ENCODE measurements at places on chromosomes 2 and 18.

GRCh38 chr2:38474715-38475566, 97.9 kb upstream of the ATL2 start:
- DNase-seq, result no peak

- DNase-seq, result no peak
Measured at GRCh38 chr2:240127191-240127750, 8.8 kb downstream of the COPS9 start.

GRCh38 chr18:5295231-5295920, at the start of gene ZBTB14:
TSS of gene ZBTB14 (minus strand) at chr18:5295726. CDS start at chr18:5293246, 2,480 bp downstream.
- DNase-seq, result peak; percentile 51

DNA sequence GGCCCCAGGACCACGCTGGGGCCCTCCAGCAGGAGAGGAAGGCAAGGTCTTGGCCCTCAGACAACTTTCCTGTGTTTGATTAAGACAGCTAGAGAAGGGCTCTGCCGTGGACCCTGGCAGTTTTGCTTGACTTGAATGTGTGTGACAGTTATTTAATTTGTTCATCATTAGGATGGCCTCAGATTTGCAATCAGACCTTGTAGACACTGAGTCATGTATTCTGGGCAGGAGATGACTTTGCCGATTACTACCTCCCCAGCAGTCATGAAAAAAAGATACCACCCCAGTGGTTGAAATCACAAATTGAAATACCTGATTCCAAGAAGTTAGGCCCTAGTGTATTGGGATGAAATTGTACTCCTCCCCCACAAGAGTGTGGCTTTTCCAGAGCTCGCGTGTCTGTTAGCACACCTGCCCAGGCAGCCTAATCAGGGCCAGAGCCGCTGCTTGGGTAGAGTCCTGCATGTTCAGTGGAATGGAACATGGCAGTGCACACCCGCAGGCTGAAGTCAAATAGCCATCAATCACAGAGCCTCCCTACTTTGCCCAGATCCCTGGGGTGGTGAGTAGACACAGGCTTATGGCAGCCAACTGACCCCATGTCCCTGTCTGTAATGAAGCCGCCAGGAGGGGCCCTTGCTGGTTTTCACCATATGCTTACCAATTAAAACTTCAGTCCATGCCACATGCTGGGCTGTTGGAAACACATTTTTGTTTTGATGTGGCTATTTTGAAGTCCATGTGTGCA, 122.5 kb downstream of the TPGS2 start:
- no peak for DNase-seq

DNA sequence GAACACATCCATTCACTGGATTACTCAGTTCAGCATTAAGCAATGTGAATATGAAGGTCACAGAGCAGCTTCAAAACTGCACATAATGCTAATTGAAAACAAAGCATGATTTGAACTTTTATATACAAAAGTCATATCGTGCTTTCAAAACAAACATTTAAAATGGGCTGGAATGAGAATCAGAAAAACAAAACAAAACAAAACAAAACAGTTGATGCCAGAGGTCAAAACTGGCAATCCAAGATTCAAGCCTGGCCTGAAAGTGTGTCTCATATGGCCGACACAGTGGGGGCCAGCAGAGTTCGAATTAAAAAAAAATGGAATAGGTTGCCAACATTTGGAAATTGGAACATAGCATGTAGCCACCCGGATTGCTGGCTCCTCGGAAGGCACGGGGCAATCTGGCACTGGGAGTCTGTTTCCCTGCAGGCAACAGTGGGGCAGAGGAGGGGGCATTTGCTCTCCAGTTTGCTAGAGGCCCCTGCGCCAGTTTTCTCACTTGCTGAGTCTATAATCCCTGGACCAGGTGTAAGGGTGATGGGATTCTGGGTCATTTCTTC, 294.4 kb downstream of the ZNF521 start:
- DNase-seq, result no peak

DNA sequence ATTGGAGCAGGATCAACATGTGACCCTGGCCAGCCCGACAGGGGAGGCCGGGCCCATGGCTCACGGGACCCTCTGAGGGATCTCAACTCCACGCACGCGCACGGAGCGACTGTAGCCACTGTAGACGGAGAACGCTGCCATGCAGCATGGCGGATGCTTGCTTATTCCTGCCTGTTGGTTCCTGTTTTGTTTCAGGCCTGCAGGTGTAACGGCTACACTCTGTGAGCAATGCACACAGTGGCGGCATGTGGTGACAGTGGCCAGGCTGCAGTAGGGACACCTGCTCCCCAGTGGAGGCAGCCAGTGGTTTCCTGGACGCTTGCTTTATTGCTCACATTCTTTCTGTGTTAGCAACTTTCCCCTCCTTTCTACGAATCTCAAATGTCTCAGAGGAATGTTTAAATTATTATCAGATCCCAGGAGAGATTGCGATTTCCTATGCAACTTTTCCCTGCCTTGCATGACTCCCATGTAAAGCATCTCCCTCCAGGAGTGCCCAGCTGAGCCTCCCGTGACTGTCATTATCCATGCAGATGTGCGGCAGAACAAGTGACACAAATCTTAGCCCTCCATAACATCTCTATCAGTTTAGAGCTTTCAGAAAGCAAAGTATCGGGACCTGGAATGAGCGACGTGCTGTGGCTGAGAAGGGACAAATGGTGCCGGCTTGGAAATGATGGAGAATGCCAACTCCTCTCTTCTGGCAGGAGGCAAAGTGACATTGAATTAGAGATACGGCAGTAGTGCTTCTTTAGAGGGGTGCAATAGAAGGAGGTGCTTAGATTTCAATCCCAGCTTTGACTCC, 209.7 kb downstream of the ASB1 start:
- DNase-seq, result no peak

DNA sequence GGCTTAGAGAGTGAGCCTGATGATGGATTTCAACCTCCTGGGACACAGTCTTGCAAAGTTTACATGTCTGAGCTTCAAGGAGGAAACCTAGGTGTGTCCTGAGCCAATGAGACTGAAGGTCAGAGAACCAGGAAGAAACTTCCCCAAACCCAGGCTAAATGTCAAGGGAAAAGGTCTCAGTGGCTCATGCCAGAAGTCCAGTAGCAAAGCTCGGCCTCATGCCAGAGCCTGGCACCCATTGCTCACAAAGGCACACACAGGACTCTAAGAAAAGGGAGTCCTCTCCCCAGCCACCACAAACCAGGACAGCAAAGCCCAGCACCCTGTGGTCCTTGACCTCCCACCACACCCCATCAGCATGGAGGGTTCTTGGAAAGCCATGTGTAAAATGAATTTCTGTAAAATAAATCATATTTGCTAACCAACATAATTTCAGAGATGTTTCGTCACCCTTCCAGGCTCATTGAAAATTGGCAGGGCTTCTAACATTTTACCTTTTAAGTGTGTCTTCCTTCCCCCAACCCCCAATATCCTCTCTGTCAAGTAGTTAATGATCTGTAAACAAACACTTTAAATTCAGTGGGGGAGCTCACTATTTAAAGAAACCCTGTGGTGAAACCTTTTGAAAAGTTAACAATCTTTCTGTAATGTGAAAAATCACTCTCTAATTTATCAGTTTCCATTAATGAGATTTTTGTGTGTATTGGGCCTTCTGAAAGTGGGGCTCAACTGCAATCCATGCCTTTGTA, 77.1 kb downstream of the BCL11A start:
- DNase-seq, result no peak

- no peak for DNase-seq
Measured at GRCh38 chr2:39234754-39235153, 9.0 kb downstream of the CDKL4 start.

- DNase-seq, result no peak
Measured at GRCh38 chr2:238256111-238256510, 16.3 kb upstream of the HES6 start.

DNA sequence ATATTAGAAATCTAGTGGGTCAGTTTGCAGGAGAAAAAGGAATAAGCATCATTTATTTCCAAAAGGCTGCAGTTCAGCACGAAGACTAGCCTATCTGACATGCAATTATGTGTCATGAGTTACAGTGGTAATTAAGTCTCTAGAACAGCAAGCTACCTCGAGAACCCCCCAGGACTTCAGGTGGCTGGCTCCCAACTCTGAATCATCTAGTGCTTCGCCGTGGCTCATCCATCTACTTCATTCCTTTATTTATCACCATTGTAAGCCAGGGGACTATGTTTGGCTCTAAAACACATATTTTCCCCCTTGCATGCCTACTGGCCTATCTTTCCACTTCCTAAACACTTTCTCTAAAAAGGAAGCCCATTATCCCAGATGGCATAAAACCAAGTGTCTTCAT, 121.6 kb downstream of the TXNL1 start:
- no peak for DNase-seq

DNA sequence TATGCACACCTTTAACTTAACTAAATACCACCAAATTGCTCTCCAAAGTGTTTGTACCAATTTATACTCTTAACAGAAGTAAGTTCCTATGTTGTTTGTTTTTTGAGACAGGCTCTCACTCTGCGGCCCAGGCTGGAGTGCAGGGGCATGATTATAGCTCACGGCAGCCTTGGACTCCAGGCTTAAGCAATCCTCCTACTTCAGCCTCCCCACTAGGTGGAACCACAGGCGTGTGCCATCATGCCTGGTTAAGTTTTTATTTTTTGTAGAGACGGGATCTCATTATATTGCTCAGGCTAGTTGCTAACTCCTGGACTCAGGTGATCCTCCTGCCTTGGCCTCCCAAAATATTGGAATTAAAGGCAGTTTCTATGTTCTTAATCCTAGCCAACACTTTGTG, 13.1 kb upstream of the NAB1 start:
- DNase-seq, result no peak

- no peak for DNase-seq
Measured at GRCh38 chr2:82641598-82642180, 1817.4 kb downstream of the SUCLG1 start.

GRCh38 chr2:146415291-146415690, 1429.5 kb upstream of the ACVR2A start:
- DNase-seq, result no peak

DNA sequence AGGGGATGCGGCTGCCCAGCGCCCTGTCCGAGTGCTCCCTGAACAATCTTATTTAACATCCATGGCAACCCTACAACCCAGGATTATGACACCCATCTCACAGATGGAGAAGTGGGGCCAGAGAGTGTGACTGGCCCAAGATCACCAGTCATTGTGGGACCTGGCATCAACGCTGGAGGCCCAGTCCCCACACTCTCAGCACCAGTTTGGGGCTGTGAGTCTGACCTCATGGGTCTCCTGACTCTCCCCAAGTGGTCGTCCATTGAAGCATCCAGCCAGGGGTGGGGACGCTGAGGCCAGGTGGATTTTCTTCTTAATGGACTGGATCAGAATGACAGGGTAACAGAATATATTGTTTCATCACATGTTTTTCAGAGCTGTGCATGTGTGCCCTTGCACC, 24.5 kb downstream of the MAL start:
- no peak for DNase-seq

DNA sequence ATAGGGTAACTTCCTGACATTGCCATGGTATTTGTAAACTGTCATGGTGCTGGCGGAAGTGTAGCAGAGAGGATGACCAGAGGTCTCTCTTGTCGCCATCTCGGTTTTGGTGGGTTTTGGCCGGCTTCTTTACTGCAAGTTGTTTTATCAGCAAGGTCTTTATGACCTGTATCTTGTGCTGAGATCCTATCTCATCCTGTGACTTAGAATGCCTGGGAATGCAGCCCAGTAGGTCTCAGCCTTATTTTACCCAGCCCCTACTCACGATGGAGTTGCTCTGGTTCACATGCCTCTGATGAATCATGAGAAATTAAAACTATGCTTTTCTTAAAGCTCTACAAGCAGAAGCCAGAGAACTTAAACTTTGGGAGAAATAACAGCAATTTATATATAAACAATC, 12.7 kb upstream of the NFU1 start:
- DNase-seq, result no peak

- DNase-seq, result no peak
Measured at GRCh38 chr2:237955640-237956401, 11.0 kb upstream of the UBE2F start.

- DNase-seq, result no peak
Measured at GRCh38 chr2:136375017-136375901, 257.3 kb upstream of the CXCR4 start.

- no peak for DNase-seq
Measured at GRCh38 chr2:219461047-219461514, 26.4 kb downstream of the SPEG start.

DNA sequence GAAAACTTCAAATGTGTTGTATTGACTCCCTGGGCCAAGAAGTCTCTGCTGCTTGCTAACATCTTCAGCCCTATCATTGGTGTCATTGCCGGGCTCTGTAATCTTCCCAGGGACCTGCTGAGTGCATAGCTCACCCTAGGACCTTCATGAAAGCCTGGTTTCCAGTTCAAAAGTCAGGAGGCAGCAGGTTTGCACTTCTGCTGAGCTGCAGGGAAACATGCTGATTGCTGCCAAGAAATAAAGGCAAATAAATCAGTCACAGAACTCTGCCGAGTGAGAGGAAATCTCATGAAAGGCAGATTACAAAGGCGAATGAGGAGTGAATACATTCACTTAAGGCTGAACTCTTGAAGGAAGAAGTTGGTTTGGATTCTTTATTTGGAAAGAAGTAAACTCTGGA, 1947.6 kb upstream of the CELF4 start:
- DNase-seq, result no peak

DNA sequence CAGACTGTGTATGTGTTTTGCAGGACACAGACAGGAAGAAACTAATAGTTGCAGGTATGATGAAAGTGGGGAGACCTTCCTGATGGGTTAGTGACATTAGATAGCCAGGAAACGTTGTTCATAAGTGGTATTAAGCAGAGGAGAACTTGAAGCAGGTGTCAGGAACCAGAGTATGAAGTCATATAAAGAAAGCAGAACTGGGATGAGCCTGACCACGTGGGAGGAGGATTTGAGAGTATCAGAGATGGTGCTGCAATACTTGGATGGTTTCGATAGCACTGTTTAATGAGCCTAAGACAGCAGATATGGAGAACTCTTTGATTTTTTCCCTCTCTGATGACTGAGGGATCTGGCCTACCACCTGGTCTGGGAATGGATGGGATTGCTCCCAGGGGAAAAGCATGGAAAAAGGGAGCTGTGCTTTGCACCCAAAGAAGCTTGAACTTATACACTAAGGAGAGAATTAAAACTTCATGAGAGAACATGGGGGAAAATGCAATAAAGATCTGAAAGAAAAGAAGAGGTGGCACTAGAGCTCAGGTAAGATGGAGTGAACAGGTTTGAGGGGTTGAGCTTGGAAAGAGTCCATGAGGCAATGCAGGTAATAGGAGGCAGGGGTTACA, 226.0 kb upstream of the LRRTM1 start:
- no peak for DNase-seq

- DNase-seq, result no peak
Measured at GRCh38 chr2:219643084-219643473, 15.6 kb downstream of the SLC4A3 start.

DNA sequence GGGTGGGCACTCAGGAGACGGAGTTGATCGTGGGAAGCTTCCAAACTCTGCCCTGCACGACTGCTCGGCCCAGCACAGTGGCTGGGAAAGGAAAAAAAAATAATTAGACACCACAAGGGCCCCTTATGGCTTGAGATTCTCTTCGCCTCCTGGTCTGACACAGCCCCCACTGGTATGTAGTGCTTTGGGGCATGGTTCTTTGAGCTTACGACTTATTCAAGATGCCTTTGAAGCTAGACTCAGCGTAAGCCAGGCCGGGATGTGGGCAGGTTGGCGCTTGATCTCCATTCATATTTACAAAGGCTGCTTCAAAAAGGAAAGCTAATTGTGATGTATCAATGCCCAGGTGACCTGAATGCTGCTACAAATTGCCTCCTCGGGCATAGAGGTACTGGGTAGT, 50.5 kb downstream of the CXCR4 start:
- DNase-seq, result no peak

Measured in HEK293T (cell line).